Stimulated activated CD8-positive, alpha-beta memory T cell treated with anti-CD3 and anti-CD28 coated beads, Interleukin-2, amount 100 ng/mL, for 1 hour (primary cell): ENCODE measurements at places on chromosomes 13 and 19.
A peak's percentile ranks its signal among the peaks of the same experiment; 100 is the strongest.

GRCh38 chr13:41842036-41842620 lies 118.8 kb downstream of the VWA8 start:
- DNase-seq: no peak

- no peak for DNase-seq
These were observed 122.9 kb downstream of the RFC3 start for GRCh38 chr13:33940898-33941297.

- DNase-seq: no peak
These were observed 636 bp upstream of the RB1 start for GRCh38 chr13:48302871-48303358.

DNA sequence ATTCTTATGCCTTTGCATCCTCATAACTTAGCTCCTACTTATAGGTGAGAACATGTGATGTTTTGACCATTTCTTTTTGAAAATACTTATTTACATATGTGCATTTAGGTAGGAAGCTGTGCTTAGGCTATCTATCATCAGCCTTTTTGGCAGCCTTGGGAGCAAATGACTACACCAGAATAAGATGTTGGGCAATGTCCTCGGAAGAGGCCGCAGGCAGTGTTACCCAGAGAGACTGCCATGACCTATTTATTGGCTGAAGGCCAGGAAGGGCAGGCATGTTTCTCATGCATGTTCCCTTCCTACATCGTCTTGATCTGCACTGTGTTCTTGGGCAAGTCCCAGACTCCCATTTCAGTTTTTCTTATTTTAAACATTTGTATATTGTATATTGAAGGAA lies 122.3 kb downstream of the B3GLCT start:
- no peak for DNase-seq

GRCh38 chr19:2016041-2016807 lies 710 bp upstream of the BTBD2 start:
- DNase-seq: no peak

DNA sequence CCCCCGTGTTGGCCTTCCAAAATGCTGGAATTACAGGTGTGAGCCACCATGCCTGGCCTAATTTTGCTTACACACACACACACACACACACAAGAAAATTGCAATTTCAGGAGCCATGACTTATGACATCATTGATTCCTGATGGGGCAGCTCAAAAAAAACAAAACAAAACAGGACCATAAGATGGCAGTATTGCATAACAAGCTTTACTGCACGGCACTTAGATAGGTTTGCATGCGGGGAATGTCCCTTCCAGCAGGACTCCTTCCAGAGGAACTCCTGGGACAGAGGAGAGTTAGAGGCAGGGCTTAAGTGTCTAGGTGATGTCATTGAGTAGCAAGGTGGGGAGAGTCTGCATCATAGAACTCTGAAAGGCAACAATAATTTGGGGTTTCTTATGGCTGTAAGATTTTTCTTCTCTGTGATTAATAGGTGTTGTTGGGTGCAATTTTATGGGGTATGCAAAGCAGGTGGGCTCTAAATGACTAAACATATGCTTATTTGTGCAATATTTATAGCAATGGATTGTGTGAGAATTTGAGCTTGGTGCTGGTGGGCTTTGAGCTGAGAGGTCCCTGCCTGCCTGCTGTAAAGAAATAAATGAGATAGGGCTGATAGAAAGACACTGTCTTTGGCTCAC lies 9.0 kb upstream of the ACSBG2 start:
- DNase-seq: no peak

- DNase-seq: no peak
These were observed 13.7 kb upstream of the SOX1 start for GRCh38 chr13:112053167-112053743.

GRCh38 chr19:511101-511851 lies 4.0 kb downstream of the TPGS1 start:
- DNase-seq: peak; percentile 64

GRCh38 chr13:93146584-93147297 lies 79.9 kb upstream of the GPC6 start:
- no peak for DNase-seq

GRCh38 chr19:49165865-49166301 lies 8.3 kb downstream of the TRPM4 start:
- no peak for DNase-seq

- no peak for DNase-seq
These were observed 12.0 kb downstream of the B3GNT3 start for GRCh38 chr19:17806945-17807344.

DNA sequence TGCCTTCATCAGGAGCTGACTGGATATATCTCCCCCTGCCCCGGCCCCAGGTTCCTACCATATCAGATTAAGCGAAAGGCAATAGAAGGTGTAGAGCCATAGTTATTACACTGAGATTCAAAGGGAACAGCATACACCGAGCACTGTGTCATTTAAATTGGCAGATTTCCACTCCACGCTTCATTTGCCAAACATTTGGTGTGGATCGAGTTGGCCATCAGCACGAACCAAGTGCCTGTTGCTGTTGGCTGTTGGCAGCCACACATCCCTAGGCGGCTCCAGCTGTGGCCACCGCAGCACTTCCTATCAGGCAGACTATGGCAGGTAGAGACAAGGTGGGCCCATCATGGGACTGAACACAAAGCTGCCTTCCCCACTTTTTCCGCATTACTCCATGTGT lies 115.8 kb downstream of the CCNA1 start:
- no peak for DNase-seq

DNA sequence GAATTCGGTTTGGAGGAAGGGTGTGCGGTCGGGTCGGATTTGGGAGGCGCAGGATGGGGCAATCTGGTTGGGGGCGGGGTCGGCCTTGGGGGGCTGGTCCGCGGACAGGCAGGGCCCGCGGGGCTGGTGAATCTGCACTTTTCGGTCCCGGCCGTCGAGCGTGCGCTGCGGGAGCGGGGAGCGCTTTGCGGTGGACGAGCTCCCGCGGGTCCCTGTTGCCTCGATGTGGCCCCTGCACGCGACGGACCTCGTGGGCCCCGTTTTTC lies 11.9 kb downstream of the PEAK3 start:
- no peak for DNase-seq

GRCh38 chr13:20715330-20715712 lies 11.8 kb downstream of the IL17D start:
- DNase-seq: no peak

DNA sequence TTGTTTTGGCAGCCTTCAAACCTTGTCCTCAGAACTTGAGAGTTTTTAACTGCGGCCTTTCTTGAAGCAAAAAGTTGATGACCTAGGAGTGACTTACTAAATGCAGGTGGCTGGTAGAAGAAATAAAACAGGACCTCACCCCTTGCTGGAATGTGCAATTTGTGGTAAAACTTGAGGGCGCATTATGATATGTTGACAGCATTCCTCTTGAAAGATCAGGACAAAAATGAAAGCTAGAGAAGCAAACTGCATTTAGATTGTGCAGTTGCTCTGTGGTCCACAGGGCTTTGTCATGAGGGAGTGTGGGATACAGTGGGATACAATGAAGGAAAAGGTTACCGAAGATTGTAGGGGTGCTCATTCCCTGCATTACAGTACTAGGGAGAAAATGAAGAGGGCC lies 504.2 kb downstream of the GPC6 start:
- no peak for DNase-seq

DNA sequence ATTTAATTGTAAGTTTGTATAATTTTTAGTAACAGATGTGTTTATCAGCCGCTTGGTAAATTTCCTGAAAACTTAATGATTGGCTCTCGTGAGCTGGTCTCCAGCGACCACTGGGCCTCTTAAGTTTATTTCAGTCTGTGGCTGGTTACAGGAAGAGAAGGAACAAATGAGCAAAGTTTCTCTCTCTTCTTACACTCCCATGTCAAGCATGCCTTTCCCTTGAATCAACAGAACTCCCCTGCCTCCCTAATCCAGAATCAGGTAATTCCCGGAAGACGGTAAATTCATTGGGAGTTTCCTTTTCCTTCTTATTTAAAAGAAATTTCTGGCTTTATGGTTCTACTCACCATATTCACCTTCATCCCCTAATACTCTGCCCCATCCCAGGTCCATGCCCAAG lies 52.5 kb upstream of the POMP start:
- no peak for DNase-seq
